Right renal pelvis (tissue), 4 donors: ENCODE measurements at places on chromosomes 11 and 22.

GRCh38 chr11:125618383-125618782 is 6.6 kb upstream of the CHEK1 start:
- DNase-seq = no peak

- no peak for DNase-seq
Measured at GRCh38 chr11:5550440-5551095, 2.2 kb upstream of the OR52H1 start.

- DNase-seq = no peak
Measured at GRCh38 chr22:39234472-39234787, 10.4 kb downstream of the PDGFB start.

DNA sequence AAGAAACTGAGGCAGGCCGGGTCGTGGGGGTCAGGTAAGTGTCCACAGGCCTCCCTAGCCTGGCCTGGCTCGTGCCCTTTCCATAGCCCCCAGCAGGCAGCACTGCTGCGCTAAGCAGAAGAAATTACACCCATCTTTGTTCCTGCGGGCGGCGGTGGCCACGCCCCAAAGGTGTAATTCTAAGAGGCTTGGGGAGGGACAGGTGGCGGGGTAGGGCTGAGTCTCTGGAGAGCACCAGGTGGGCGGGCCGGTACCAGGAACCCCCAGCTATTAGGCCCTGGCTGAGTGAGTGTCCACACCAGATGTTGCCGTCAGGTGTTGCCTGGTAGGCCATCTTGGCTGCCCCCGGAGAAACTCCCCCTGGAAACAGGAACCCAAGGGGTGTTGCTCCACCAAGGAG is 12.3 kb upstream of the ARAP1 start:
- no peak for DNase-seq

DNA sequence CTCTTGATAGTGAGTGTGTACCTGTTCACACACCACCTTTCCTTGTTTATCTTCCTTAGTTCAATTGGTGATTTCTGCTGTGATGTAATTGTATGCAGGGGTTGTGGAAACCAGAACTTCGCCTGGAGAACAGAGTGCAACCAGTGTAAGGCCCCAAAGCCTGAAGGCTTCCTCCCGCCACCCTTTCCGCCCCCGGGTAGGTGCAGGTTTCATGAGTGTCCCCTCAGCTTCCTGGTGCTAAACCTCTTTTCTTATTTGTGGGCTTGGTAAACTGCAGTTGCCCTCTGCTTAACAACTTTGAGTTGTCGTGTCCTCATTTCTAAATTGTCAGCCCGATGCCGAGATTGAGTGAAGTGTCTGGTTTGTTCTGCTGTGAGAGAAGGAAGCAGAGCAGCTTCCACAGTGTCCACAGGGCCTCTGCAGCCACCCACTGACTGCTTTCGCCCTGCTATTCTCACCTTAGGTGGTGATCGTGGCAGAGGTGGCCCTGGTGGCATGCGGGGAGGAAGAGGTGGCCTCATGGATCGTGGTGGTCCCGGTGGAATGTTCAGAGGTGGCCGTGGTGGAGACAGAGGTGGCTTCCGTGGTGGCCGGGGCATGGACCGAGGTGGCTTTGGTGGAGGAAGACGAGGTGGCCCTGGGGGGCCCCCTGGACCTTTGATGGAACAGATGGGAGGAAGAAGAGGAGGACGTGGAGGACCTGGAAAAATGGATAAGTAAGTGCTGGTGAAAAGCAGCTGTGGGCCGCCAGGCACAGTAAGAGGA is 7.1 kb upstream of the GAS2L1 start:
- no peak for DNase-seq

DNA sequence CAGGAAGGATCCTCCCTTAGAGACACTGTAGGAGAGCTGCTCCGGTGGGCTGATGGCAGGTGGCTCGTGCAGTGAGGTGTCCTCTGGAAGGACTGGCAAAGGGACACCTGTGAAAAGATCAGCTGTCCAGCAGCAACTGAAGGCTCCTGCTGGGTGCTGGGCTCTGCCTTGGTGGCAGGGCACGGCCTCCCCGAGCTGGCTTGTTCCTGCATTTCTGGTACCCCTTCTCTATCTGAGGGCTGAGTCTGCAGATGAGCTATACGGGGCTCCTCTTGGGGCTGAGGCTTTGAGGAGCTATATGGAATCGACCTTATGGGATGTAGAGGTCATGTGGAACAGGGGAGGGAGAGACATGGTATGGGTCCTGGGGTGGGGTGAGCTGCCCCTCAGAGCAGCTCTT is 875.8 kb downstream of the BRD1 start:
- DNase-seq = no peak

DNA sequence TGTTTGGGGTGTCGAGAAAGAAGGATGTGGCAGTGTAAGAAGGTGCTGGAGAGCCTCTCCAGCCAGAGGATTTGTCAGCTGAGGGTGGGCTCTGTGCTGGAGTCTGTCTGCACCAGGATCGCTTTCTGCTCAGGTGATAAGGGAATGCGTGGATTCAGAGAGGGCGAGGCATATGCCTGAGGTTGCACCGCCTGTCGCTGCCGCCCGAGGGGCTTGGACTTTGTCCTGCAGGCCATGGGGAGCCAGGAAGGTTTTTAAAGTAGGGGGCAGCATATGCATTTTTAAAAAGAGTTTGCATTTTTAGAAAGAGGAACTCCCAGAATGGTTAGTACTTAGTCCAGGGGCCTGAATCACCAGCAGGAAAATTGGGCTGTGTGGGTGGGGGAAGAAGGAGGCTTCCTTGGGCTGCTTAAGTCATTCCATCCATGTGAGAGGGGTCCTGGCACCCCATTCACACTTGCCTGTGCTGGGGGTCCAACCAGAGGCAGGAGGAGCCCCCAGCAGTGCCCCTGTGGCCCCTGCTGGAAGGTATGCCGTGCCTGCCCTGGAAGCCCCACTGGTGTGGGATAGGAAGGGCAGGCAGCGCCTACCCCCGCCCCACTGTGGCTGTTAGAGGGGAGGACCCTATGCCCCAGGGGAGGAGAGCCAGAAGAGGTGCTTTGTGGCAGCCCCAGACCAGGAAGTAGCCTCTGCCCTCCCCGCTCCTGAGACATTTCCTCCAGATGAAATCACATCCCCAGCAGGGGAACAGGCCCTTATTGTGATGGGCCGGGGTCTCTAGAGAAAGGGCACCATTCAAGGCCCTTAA is 35.8 kb upstream of the MYRF start:
- no peak for DNase-seq

DNA sequence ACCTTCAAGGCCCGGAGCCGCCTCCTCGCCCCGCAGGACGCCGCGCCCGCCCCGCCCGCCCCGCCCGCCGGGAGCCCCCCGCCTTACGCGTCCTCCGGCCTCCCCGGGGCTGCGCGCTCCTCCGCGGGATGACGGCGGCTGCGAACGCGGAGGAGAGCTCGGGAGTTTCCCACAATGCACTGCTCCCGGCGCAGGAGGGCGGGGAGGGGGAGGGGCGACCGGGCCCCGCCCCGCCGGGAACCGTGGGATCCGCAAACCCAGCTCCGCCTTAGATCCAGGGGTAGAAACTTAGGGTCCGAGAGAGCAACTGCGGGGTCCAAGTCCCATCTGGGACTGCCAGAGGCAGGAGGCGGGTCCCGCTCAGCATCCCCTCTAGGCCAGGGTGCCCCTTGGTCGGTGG is at the start of gene CEND1:
Gene CEND1 (minus strand): TSS at position 148 of the 400 bp plus-strand sequence. CDS start 1,514 bp downstream, outside the sequence.
- DNase-seq = no peak

- DNase-seq = no peak
Measured at GRCh38 chr11:2517386-2518064, 72.7 kb downstream of the KCNQ1 start.

DNA sequence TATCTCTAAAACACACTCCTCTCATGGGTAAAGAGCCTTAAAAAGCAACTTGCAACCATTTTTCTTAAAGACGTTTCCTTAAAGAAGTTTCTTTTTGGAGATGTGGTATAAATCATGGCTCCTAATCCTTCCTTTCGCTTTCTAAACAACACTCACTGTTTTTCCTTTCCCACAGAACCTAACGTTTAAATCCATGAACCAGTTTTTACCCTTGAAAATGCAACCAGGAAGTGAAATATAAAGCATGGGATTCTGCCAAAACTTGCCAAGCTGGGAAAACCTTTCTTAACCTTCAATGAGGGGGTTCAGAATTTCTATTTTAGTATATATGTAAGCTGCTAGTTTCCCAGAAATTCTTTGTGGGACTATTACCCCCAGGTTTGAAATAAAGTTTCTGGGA is 8.6 kb downstream of the PLEKHA7 start:
- DNase-seq = no peak

DNA sequence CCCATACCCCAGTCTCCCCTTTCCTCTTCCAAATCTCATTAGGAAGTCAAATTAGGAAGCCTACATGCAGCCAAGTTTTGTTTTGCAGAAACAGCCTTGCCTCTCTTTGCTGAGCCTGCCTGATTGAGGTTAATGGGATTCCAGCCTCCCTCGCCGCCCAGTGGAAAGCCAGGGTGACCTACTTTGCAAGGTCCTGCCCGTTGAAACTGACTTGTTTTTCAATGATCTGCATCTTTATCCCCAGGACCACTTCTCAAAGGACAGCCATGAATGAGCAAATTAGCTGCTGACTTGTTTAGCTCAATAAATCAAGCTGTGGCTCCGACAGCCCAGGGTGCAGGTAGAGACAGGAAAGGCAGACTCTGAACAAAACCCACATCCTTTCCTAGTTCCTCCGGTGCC is 110.4 kb downstream of the RRAS2 start:
- DNase-seq = peak; percentile 7

- no peak for DNase-seq
Measured at GRCh38 chr11:114078423-114078822, 18.9 kb downstream of the ZBTB16 start.

- no peak for DNase-seq
Measured at GRCh38 chr22:17149076-17149815, 9.8 kb downstream of the HDHD5 start.

- DNase-seq = no peak
Measured at GRCh38 chr11:66020618-66021357, 5.5 kb downstream of the CATSPER1 start.

DNA sequence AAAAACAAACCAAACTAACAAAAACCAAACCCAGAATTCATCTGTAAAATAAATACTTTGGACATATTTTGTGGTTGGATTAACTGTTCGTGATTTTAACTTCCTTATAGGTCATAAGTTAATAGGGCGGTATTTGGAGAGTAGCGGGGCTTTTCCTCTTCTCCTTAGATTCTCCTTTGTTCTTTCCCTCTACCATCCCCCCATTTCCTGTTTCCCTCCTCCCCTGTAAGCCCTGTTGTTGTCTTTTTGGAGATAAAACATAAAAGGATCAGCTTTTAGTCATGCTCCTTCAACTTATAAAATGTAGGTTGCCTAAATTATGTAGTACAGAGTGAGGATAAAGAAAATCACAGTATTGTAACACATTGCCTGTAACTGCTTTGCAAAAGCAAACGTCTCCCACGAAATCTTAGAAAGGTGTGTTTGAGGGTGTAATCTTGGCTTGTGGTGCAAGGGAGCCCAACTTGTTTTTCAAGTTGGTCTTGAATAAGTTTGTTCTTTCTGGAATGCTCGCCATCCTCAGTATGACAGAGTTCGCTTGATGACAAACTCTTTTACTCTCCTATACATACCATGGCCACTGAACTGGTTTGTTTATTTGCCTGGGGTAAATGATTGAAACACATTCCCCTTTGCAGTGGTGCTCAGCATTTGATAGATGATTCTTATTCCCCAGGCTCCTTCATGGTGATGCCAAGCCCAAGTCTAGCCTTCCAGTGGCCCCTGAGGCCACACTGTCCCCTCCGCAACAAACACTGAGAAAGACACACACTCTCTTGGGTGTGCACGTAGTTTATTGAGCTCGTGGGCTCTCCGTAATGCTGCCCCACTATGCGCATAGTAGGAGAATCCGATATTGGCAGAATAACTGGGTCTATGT is 49.4 kb downstream of the TEAD1 start:
- DNase-seq = peak; percentile 59

- DNase-seq = no peak
Measured at GRCh38 chr22:47230741-47231140, 468.3 kb downstream of the TBC1D22A start.

- DNase-seq = no peak
Measured at GRCh38 chr11:113613619-113614018, 92.5 kb downstream of the TMPRSS5 start.

GRCh38 chr11:20612416-20612815 is 13.0 kb downstream of the SLC6A5 start:
- DNase-seq = no peak

GRCh38 chr11:15185021-15185420 is 70.3 kb downstream of the INSC start:
- no peak for DNase-seq

- DNase-seq = no peak
Measured at GRCh38 chr11:68842427-68843051, 823 bp upstream of the CPT1A start.

DNA sequence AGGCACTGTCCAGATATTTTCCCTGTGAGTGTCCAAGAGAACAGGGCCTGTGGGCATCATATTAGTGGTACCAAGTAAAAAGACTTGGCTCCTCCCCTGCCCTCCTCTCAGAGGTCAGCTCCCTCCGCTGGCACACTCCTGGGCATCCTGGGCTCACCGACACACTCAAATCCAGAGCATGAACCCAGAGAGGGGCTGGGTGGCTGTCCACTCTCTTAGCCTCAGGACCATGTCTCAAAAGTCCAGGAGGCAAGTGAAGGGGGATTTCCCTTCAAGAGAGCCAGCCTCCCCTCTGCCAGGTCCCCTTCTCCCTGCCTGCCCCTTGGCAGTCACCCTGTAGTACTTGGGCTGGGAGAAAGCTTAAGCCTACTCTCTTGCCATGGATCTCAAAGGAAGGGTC is 10.3 kb downstream of the BCL9L start:
- no peak for DNase-seq

DNA sequence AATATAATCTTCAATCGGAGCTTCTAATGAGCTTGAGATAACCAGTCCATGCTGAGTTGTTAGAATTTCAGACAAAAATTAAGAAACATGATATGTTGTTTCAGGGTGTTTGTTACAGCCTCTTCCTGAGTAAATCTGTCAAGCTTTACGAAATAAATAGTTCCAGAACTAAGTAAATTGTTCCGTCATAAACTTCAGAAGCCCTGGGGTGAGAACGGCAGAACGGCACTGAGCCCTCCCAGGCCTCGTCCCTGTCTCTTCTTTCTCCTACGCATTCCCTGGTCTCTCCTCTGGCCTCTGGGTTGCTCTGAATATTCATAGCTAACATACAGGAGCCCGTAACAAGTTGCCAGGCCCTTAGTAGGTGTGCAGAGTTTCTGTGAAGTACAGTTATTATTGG is 390.8 kb upstream of the NARS2 start:
- DNase-seq = no peak

DNA sequence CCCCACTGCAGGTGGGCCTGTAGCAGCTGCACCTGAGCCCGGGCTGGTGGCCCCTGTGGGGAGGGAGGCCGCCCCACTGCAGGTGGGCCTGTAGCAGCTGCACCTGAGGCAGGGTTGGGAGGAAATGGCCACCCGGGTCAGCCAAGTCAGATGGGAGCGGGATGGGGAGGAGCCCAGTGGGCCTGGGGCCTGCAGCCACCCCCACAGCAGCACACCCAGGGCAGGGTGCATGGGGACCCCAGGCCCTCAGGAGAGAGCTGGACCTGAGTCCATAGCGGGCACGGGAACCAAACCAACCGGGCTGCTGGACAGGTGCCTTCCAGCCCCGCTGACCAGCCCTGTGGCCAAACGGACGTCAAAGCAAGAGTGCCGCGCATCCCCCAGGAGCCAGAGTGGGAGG is 61.7 kb downstream of the BRD1 start:
- DNase-seq = no peak
